ENCODE measurements at places on chromosomes 6 and 20.
A peak's percentile ranks its signal among the peaks of the same experiment; 100 is the strongest.

DNA sequence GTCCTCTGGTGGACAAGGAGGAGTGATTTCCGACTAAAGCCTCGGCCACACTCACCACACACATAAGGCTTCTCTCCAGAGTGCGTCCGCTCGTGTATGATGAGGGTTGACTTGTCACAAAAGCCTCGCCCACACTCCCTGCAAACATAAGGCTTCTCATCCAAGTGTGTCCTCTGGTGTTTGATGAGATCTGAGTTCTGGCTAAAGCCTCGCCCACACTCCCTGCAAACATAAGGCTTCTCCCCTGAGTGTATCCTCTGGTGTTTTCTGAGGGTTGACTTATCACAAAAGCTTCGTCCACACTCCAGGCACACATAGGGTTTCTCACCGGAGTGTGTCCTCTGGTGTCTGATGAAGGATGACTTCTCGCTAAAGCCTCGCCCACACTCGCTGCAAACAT is 12.9 kb upstream of the SNRPB start:
- no peak for DNase-seq

DNA sequence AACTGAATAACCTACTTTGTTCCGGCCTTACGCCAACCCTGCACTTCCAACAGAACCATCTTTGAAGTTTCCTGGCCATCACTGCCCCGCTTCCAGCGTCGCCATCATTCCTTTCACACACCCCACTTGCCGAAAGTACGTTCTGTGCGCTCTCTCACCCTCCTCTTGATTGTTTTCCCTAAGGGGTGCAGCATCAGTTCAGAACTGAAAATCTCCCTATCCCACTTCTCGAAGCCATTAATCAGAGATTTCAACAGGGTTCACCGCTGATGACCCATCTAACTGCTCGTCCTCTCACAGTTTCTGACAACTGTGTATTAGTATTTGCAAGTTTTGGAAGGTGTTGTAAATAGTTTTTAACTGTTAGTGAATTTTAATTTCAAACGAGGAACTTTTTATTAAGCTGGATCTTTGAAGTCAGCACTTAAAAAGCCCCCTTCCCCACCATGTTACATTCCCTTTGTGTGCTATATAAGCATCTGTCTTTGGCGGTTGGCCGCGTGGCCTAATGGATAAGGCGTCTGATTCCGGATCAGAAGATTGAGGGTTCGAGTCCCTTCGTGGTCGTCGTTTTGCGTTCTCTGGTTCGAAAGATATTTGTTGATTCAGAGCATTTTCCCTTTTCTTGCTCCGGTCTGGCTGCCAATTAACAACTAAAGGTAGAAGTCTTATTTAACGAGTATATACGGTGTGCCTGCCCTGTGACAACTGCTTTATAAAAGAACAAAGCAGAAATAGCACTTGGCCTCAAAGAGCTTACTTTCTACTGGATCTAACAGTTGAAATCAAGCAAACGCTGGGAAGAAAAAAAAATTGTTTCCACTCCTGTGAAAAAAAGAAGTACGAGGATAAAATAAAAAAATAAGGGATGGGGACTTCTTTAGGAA is 42.6 kb downstream of the TRIM27 start:
- DNase-seq = peak; percentile 77

DNA sequence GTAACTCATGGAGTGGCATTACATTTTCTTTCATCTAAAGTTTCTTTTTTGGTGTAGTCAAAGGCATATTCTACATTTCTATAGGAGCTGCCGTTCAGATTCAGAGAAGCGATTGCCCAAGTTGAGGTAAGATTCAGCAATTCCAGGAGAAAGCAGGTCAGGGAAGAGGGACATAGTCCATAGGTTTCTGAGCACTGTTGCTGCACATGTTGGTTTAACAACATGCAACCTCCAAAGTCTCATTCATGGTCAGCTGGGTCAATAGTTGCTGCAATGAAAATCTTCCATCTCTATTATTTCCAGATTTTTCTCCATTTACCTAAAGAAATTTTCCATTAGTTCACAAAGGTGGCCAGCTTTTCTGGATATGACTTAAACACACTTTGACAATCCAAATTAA is 682.3 kb upstream of the MAN1A1 start:
- no peak for DNase-seq

DNA sequence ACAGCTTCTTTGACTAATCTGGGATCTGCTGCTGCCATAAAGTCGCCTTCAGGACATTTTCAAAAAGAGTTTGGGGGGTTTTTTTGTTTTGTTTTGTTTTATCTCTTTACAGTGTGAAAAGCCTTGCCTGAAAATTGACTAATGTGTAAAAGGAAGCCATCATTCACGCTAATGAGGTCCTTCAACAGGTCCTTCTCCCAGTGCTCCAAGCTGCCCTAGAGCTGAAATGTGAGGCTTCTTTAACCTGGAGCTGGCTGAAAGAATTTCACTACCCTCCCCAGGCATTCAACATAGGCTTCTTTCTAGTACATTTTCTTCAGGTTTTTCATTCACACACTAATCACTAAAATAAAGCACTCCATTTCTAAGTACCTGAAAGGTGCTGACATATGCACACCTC is 145.1 kb upstream of the PRDM1 start:
- no peak for DNase-seq

GRCh38 chr6:105966481-105966880 is 119.7 kb upstream of the PRDM1 start:
- DNase-seq = no peak

- DNase-seq = no peak
These were observed 73.9 kb upstream of the DUSP22 start for GRCh38 chr6:218153-219018.

- DNase-seq = no peak
These were observed 501.6 kb upstream of the MAP3K7 start for GRCh38 chr6:91088515-91088914.

- DNase-seq = no peak
These were observed 6.8 kb downstream of the TCF21 start for GRCh38 chr6:133895573-133896343.

DNA sequence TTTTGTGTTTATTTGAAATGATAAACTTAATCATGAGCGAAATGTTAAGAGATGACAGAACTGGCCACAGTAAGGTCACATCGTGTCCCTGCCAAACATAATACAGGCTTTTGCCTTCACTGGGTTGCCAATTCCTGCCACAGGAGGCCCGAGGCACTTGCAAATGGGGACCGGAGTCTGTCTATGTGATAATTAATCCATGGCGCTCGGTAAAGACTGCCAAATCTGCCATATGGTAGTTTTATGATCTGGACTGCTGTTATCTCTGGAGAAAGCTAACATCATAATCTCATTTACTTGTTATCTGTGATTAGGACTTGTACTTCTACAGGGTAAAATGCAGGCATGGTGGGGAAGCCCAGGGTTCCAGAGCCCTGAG is 170.5 kb upstream of the TSHZ2 start:
- no peak for DNase-seq

DNA sequence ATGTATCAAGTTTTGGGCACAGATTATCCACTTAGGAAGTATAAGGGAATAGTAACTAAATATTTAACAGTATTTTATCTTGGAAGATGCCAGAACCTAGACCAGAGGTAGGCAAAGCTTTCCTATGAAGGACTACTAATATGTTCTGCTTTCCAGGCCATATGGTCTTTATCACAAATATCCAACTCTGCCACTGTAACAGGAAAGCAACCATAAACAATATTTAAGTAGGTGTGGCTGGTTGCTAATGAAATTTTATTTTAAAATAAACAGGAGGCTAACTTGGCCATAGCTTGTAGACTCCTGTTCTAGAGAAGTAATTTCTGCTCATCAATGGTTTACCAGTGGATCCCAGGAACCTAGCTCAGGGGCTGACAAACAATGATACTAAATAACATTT is 39.4 kb downstream of the NOL7 start:
- DNase-seq = no peak

- DNase-seq = no peak
These were observed 44.9 kb downstream of the ADAT2 start for GRCh38 chr6:143405373-143406154.
